ENCODE measurements at places on chromosomes 7 and 10.
A peak's percentile ranks its signal among the peaks of the same experiment; 100 is the strongest.

DNA sequence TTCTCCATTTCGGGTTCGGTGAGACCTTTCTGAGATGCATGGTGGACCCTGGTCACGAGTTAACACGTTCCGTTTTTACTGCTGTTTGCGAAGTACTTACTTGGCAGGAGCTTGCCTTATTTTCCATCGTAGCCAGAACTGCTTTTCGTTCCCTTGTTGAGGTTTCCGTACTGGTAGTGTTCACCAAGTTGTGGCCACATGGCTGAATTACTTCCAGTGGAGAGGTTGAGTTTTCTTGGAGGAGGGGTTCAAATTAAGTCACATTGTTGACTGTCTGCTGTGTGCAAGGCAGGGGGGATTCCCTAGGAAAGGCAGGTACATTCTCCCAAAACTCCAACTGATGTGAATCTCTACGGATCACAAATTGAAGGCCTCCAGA is 4.0 kb downstream of the MXI1 start:
- no peak for DNase-seq

DNA sequence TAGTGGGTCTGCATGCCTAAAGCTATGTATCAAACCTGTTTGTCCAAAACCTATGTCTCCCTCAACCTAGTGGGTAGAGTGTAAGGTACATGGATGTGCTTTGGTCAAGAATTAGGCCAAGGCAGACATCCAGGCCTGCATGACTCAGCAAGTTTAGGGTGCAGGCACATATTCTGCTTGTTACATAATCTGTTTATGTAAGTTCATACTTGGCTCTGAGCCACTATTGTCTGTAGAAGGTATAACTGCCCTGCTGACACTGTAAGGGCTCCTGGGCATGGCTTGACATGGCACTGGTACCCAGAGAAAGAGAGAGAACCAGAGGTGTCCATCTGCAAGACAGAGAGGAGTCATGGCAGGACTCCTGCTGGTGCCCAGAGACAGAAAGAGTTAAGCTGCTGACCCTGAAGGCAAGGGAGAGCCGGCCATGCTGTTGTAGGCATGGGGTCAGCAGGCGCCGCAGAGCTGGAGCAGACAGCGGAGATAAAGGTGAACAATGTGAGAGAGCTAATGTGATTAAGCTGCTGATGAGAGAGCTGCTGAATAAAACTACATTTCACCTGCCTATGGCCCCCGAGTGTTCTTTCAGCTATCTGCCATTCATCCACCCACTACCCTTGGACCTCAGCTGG is 118.5 kb upstream of the TMEM106B start:
- DNase-seq, result no peak

GRCh38 chr10:97010695-97011206 is 175.0 kb downstream of the SLIT1 start:
- DNase-seq, result no peak

GRCh38 chr7:39451901-39452300 is 114.3 kb upstream of the YAE1 start:
- DNase-seq, result no peak

DNA sequence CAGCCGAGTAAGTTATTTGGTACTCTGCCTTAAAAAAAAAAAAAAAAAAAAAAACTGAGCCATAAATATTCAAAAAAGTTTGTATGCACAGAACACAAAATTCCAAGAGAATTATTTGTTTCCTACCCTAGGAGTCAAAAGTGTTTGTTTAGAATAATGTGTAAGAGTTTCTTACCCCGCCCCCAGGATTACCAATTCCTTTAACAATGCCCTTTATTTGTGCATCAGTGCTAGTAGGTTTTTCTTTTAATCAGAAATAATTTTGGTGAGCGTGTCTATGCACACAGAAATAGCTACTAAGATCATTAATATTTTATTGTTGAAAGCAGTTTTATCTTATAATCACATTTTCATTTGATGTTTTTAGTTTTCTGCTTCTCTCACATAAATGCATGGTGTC is 374.6 kb downstream of the DPP6 start:
- no peak for DNase-seq

DNA sequence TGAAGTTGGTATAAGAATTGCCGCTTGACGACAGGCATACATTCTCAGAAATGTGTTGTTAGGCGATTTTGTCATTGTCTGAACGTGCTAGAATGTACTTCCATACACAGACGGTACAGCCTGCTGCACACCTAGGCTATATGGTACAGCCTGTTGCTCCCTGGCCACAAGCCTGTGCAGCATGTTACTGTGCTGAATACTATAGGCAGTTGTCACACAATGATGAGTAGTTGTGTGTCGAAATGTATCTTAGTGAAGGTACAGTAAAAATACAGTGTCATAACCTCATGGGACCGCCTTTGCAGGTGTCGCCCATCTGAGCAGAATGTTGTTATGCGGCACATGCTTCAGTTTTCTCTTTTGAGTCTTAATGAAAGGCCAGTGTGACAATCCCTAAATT is 66.5 kb downstream of the SHH start:
- DNase-seq, result no peak

GRCh38 chr10:126227762-126228134 is 160.5 kb downstream of the ADAM12 start:
- peak; percentile 68 for DNase-seq

GRCh38 chr7:119572132-119572531 is 700.8 kb upstream of the KCND2 start:
- no peak for DNase-seq

DNA sequence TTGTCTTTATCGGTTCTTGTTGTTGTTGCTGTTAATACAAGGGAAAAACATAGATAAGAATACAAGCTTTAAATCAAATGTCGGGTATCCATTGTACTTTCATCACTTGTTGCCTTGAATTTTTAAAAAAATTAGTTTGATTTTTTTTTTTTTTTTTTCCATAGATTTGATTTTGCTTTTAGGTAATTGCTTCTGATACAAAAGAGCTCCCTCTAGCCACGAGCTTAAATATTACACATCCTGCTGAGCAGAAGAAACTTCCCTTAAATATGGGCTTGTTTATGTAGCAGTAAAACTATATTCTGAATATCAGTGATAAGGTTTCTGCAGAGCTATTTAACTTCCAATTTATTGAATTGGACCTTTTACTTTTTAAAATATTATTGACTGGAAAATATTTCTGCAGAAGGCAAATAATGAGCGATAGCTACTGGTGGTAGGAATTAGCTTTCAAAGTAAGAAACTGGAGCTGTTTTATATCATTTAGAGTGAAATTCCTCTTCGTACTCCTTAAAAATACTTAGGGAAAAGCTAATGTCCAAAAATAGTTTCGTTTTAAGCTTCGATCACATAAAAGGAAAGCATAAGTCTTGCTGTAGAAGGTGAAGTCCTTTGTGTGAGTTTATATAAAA is 216.9 kb downstream of the POLR1F start:
- peak; percentile 4 for DNase-seq
